ENCODE measurements at places on chromosomes 3 and 15. TPM values are rescaled to one million over a fixed set of nuclear protein-coding genes. Genes with fewer than 3 reads are reported as not detected.

NECTIN3 gene
- total RNA-seq: 56.8 TPM

SLC35G2 gene
- 21.6 TPM for total RNA-seq

CAMK1 gene
- total RNA-seq: 27.7 TPM

MAP6D1 gene
- 4.1 TPM for total RNA-seq

TSC22D2 gene
- 48.5 TPM for total RNA-seq

DNA sequence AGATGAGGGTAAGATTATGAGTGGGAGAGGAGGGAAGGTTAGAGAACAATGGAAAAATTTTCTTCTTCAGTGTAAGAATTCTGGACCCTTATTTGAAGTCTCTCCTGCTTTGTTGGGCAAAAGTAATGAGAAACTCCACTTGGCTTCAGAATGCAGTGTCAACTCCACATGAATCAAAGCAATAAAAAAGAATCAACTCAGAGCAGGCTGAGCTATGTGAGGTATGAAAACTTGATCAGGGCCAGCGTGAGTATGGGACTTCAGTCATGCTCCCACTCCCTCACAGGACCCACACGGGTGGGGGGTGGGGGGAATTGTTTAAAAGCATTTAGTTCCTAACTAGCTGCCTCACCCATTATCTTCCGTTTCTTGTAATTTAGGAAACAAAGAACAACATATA is 502.2 kb downstream of the PDCD6IP start:
- no peaks in the 10 kb centered on the region for H3K27me3 ChIP-seq
- no peaks in the 10 kb centered on the region for H3K36me3 ChIP-seq
- H3K4me1 ChIP-seq: no peaks in the 10 kb centered on the region

DNA sequence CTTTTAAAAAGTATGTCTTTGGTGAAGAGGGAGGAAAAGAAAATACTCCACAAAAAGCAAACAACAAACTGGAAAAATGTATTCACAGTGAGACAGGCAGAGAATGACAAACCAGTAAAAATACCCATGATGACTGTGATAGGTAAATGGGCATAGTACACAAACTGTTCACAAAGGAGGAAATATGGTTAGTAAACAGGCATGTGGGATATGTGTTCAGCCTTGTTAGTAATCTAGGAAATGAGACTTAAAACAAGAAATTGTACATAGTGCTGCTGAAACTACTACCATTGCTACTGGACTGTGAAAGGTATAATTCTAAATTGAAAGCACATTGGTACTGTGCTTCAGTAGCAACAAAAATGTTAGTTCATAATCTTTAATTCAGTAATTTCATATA is 50.1 kb downstream of the UBE2E2 start:
- H3K4me3 ChIP-seq: no peak overlapping the region
- H3K4me1 ChIP-seq: peaks cover 59% of the 10 kb centered on the region
- DNase-seq: no peak
- peaks cover 5% of the 10 kb centered on the region for H3K36me3 ChIP-seq
- no peaks in the 10 kb centered on the region for H3K27me3 ChIP-seq
- H3K27ac ChIP-seq: no peak overlapping the region

DNA sequence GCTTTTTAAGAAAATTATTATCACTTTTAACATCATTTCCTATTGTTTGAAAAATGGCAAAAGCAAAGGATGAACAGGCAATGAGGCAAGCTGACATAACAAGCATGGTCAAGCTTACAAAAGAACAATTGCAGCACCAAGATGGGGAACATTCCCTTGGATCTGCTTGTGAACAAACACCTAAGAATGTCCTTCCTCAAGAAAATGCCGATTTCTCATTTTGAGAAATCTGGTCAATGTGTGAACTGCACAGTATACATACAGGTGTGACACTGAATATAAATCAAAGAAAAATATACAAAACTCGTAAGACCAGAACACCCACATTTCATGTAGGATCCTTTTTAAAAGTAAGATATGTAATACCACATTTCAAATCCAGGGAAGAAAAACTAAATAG is 58.9 kb downstream of the LRRFIP2 start:
- no peak for DNase-seq
- peak overlapping the region; percentile 80 for H3K27ac ChIP-seq
- H3K27me3 ChIP-seq: no peaks in the 10 kb centered on the region
- peaks cover 70% of the 10 kb centered on the region for H3K4me1 ChIP-seq

GRCh38 chr3:31384117-31384516 is 148.6 kb upstream of the STT3B start:
- H3K4me1 ChIP-seq: peaks cover 12% of the 10 kb centered on the region
- no peak for DNase-seq
- no peak overlapping the region for H3K27ac ChIP-seq
- peaks cover 11% of the 10 kb centered on the region for H3K36me3 ChIP-seq
- H3K4me3 ChIP-seq: no peak overlapping the region
- 0 out of 2 replicates have a peak, but pooled peaks cover 5% of the 10 kb centered on the region for H3K27me3 ChIP-seq

- no peaks in the 10 kb centered on the region for H3K36me3 ChIP-seq
- peaks cover 5% of the 10 kb centered on the region for H3K27me3 ChIP-seq
- H3K4me1 ChIP-seq: peaks cover 32% of the 10 kb centered on the region
- no peak for DNase-seq
- H3K4me3 ChIP-seq: no peak overlapping the region
These were observed 227.7 kb upstream of the TPRG1 start for GRCh38 chr3:188944108-188944507.

DNA sequence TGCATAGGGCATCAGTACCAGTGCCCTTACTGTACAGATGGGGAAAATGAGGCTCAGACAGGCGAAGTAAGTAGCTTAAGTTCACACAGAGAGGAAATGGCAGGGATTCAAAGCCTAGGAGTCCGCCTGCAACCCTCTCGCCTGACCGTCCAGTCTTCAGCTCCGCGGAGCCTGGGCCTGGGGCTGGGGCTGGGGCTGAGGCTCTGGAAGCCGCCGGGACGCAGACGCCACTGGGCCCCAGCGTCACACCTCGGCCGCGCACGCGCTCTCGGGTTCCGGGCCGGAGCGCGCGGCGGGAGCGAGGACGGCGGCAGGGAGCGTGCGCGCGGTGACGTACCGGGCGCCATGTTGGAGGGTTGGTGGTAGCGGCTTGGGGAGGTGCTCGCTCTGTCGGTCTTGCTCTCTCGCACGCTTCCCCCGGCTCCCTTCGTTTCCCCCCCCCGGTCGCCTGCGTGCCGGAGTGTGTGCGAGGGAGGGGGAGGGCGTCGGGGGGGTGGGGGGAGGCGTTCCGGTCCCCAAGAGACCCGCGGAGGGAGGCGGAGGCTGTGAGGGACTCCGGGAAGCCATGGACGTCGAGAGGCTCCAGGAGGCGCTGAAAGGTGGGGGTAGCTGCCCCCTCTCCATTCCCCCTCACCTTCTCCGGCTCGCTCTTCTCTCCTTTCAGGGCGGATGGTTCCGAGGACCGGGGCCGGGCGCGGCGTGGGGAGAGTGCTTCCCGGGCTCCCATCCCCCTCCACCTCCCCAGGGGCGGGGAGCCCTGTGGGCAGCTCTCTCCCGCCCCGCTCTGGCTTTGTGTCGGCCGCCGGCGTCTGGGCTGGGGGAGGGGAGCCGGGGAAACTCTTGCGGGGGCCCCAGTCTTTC is at the start of gene PPP4R2:
PPP4R2 (plus strand) TSS at position 339 of the 861 bp plus-strand sequence; CDS start at position 566, 227 bp downstream.
- peak within 1 kb of the TSS; percentile 60 for H3K27ac ChIP-seq
- H3K27me3 ChIP-seq: no peaks in the 10 kb centered on the region
- DNase-seq: peak; percentile 84
- H3K36me3 ChIP-seq: peaks cover 27% of the 10 kb centered on the region

DNA sequence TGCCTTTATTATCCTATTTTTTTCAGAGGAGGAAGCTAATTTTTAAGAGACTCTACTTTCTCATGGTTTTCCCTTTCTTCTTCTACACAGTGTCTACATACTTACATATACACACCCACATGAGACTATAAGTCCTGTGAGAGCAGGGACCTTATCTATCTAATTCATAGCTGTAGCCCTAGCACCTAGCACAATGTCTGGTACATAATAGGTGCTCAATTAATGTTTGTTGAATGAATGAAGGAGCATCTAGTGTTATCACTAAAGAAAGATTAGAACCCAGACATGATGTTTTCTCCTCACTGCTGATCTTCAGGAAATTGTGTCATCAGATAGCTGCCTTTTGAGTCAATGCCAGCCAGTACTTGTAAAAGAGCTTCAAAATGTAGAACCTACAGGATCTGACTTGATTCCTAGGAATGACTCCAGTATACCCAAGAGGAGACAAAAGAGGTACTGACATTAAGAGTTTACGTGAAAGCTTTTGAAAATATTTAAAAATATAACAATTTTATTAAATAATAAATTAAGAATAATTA is 2.5 kb downstream of the SCG5 start:
- no peak overlapping the region for H3K4me3 ChIP-seq
- peak overlapping the region; percentile 34 for H3K27ac ChIP-seq

DNA sequence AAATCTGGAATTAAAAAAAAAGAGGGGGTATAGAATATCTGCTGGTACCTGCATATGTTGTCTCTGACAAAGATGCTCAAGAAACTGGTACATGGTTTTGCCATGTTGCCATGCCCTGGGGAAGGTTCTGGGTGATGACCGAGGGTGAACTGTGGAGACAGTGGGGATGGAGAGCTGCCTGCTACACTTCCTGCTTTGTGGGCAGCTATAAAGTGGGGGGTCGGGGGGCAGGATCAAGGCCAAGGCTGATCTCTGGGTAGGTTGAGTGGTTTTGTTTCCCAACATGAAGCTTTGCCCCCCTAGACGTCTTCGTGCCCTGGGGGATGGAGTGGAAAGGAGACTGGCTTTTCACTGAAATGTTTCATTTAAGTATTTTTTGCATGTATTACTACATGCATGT is 74.6 kb downstream of the IQSEC1 start:
- H3K4me3 ChIP-seq: no peak overlapping the region
- no peak overlapping the region for H3K27ac ChIP-seq
- H3K27me3 ChIP-seq: peaks cover 36% of the 10 kb centered on the region
- no peaks in the 10 kb centered on the region for H3K4me1 ChIP-seq
- no peaks in the 10 kb centered on the region for H3K36me3 ChIP-seq

- H3K27ac ChIP-seq: no peak overlapping the region
- DNase-seq: no peak
- peaks cover 44% of the 10 kb centered on the region for H3K4me1 ChIP-seq
- no peaks in the 10 kb centered on the region for H3K27me3 ChIP-seq
- H3K4me3 ChIP-seq: no peak overlapping the region
- H3K36me3 ChIP-seq: no peaks in the 10 kb centered on the region
These were observed 363.6 kb downstream of the PTPRG start for GRCh38 chr3:61924991-61925390.

DNA sequence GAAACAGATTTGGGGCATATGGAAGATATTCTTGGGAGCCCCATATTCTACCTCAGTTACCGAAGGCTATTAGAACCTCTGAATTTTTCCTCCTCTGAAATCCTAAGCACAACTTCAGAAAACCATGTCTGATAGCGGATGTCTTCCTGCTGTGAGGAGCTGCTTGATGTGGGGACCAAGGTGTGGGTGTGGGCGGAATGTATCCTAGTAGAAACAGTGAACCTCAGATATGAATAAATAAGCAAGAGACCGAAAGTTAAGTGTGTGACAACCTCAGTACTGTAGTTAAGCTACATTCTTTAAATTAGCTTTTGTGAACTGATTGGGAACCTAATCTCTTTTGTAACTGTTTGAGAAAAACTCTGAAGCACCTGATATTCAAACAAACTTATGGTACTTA is 46.9 kb downstream of the SENP2 start:
- no peak overlapping the region for H3K27ac ChIP-seq
- H3K4me3 ChIP-seq: no peak overlapping the region
- peaks cover 9% of the 10 kb centered on the region for H3K27me3 ChIP-seq
- no peak for DNase-seq

DNA sequence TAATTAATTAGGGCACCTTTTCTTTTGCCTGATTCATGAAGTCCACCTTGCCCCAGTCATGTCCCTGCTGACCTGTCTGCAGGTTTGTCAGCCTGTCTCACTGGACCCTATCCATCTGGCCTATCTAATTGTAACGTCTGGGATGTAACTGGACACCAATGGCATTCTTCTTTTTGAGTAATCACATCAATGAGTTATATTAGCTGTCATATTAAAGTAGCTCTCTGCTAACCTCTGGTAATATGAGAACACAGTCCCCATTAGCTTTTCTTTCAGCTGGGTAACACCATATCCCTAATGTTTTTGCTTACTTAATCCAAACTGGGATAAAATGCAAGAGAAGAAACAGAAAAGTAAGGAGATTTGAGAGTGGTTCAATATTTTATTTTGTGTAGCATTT is 166.2 kb upstream of the VEPH1 start:
- peaks cover 6% of the 10 kb centered on the region for H3K27me3 ChIP-seq
- H3K36me3 ChIP-seq: no peaks in the 10 kb centered on the region
- no peak for DNase-seq
- no peaks in the 10 kb centered on the region for H3K4me1 ChIP-seq
- no peak overlapping the region for H3K4me3 ChIP-seq
- H3K27ac ChIP-seq: no peak overlapping the region

DNA sequence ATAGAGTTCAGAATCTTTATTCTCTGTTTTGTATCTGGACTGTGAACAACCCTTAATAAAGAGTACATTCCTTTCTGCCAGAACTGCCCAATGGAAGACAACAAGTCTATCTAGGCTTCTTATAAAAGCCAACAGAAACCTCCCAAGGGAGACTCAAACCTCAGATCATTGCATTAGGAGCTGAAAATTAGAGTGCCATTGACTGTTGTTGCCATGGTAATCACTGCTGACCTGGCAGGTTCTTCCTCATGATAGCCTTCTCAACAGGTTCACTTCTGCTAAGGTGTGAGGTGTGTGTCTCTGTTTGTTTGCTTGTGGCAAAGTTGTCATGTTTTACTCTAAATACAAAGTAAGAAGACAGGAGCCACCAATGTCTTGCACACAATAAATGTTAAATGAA is 79.2 kb downstream of the TMEM108 start:
- H3K27ac ChIP-seq: no peak overlapping the region
- no peak for DNase-seq
- H3K27me3 ChIP-seq: no peaks in the 10 kb centered on the region
- no peaks in the 10 kb centered on the region for H3K36me3 ChIP-seq
- no peak overlapping the region for H3K4me3 ChIP-seq

DNA sequence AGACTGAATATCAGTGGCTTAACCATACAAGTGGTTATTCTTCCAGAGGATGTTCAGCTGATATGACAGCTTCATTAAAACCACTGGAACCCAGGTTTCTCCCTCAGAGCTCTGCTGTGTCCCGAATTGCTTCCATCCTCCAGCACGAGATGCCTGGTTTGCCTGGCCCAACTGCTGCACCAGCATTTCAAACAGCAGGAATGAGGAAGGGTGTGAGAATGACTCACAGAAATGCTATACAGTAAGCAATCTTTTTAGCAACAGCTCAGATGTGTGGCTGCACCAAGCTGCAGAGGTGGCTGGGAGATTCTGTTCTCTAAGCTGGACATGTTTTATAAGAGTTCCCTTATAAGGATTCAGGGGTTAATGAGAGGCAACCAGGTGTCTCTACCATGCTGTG is 271.0 kb downstream of the GABRG3 start:
- peaks cover 4% of the 10 kb centered on the region for H3K36me3 ChIP-seq
- H3K4me1 ChIP-seq: no peaks in the 10 kb centered on the region
- no peak overlapping the region for H3K27ac ChIP-seq
- DNase-seq: no peak
- H3K4me3 ChIP-seq: no peak overlapping the region

- H3K4me3 ChIP-seq: no peak overlapping the region
- no peak for DNase-seq
- peaks cover 14% of the 10 kb centered on the region for H3K36me3 ChIP-seq
- no peaks in the 10 kb centered on the region for H3K27me3 ChIP-seq
These were observed 11.2 kb downstream of the C3orf62 start for GRCh38 chr3:49265661-49266386.
